ENCODE measurements at places on chromosomes 11 and 22. TPM values are rescaled to one million over a fixed set of nuclear protein-coding genes. Genes with fewer than 3 reads are reported as not detected.

The DRICH1 gene
- total RNA-seq, result 0.67 TPM

The MMP13 gene
- not detected for total RNA-seq

The JAML gene
- total RNA-seq, result 6.7 TPM

The MYEOV gene
- total RNA-seq, result 3.8 TPM

DNA sequence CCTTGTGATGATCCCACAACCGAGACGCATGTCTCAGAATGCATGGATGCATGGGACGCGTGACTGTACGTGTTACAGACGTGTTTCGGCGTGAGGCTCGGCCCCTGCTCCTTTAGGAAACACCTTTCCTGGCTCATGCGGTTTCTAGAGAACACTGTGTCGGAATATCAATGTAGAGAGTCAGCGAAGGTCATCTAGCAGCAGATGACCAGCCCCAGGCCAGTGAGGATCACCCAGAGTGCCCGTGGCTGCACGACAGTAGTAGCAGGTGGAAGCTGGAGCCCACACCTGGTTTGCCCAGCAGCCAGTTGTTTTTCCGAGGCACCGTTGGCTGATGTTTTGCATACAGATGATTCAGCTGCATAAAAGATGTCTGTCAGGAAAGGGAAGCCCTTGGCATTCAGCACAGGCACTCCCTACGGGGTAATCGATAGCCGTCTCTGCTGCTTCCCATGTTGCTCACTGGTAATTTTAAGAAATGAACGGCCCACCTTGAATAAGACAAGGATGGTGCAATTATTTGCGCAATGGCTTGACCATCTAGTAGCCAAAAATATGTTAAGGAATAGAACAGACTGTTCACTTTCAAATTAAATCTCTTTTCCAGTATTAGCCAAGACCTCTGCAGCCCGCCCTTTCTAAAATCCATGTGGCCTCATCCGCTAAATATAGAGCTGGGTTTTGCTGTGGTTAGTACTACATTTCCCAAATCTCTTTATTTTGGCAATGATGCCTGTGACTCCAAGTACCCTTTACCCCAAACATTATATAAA is 1.1 kb upstream of the CLTCL1 start:
- peak; percentile 32 for DNase-seq

DNA sequence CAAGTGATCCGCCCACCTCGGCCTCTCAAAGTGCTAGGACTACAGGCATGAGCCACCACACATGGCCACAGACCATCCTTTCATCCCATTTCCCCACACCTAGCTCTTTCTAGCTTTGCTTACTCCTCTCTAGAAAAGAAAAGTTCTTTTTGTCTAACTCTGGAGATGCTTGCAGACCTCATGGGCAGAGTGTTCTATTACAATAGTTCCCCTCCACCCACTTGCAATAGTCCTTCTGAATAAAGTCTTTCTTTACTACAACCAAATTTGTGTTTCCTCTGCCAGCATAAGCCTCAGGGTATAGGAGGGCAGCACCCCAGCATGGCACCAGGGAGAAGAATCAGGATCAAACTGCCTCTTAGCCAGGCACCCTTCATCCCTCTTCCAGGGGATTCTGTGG is 18.8 kb upstream of the RTL6 start:
- DNase-seq, result no peak

The RASD2 gene
- 12.9 TPM for total RNA-seq

The IGSF22 gene
- 0.81 TPM for total RNA-seq

GRCh38 chr11:43920598-43921419 is 21.6 kb upstream of the C11orf96 start:
- no peak for DNase-seq

The OR5D13 gene
- not detected for total RNA-seq

DNA sequence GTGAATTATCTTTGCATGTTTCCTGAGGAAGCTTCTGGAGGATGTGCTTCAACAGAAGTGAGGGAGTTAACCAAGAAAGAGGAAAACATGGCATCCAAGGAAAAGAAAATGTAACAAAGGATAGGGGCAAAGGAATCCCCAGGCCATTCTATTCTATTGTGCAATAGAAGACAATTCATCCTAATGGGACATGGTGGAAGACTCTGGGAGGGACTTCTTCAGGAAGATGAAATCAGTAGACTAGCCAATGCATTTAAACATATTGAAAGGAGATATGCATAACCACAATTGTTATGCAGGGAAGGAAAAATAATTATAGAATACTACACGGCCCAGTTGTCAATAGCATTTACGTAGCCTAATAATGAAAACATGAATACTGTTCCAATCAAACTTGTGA is 55.7 kb downstream of the THAP12 start:
- DNase-seq, result no peak

DNA sequence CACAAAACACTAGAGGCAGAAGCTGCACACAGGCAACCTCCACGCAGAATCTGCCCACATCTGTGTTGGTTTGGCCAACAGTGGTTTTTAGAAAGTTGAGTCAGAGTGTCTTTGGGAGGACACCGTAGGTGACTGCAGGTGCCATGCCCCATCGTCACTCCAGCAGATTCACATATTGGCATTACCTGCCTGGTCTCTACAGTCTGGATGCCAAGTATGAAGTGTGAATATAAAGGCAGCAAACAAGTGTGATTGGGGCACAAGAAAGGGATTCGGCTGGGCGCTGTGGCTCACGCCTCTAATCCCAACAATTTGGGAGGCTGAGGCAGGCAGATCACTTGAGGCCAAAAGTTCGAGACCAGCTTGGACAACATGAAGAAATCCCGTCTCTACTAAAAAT is 11.0 kb upstream of the FXYD2 start:
- no peak for DNase-seq

- DNase-seq, result peak; percentile 99
These were observed 15.8 kb upstream of the EHD1 start for GRCh38 chr11:64894070-64894811.

- DNase-seq, result no peak
These were observed 39.2 kb upstream of the ARHGAP42 start for GRCh38 chr11:100647861-100648260.

The OR8B12 gene
- total RNA-seq, result not detected
